ENCODE measurements at places on chromosomes 4 and X.

DNA sequence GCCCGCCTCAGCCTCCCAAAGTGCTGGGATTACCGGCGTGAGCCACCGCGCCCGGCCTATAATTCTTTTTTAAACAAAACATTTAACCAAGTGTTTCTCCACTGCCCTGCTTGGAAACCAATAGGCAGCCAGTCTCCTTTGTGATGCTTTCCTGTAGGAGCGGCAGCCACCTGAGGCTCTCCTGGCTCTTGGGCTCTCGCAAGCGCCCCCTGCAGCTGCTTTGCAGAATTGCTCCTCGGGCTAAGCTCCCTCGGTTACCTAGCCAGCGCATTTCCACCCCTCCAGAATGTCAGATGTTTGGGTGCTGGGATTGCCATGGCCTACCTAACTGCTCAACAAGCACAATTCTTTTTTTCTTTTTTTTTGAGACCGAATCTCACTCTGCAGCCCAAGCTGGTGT is 7.7 kb downstream of the S100P start:
- DNase-seq = no peak

DNA sequence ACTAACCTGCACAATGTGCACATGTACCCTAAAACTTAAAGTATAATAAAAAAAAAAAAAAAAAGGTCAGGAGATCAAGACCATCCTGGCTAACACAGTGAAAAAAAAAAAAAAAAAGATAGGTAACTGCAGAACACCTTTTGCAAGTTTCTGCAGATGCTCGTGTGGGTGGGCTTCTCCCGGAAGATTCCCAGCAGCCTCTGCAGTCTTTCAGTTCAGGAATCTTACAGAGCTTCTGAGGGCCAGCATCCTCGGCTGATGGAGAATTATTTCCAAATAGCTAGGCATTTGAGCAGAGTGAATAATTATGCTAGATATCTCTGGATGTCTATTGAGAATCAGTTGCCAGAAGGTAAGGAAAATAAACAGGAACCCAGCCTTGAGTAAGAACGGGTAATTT is 300.7 kb downstream of the DCTD start:
- DNase-seq = no peak

DNA sequence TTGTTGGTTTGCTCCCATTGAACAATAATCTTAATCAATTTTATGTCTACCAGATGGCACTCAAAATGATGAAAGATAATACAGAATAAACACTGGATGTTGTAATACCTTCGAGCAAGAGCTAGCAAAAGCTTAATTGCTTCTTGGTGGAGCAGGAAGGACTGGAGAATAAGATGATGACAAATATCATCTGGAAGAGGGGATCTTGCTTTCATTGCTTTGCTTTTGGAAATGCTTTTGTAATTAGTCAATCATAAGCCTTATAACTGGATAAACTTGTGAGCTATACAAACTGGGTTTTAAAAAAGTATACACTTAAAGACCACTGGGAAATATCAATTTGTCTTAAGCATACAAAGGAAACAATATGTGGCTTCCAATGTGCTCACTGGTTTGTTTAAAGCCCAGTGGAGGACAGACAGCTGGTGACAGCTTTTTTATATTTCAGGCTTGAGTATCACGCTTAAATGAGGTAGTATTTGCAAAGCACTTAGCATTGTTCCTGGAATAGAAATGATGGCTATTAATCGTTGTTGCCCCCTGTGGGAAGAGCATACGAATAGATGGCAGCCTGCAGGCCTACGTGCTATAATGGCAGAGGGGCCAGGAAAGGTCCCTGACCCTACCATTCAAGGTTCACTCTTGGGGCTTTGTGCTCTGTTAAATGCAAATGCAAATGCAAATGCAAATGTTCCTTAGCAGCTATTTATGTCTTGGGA is 61.2 kb downstream of the TMEM150C start:
- DNase-seq = no peak

- no peak for DNase-seq
These were observed 151.6 kb downstream of the GRID2 start for GRCh38 chr4:92455329-92455839.

- peak; percentile 13 for DNase-seq
These were observed 646 bp downstream of the ABCB7 start for GRCh38 chrX:75155447-75155826.

GRCh38 chr4:78059524-78059889 is 2.4 kb downstream of the FRAS1 start:
- DNase-seq = peak; percentile 75

DNA sequence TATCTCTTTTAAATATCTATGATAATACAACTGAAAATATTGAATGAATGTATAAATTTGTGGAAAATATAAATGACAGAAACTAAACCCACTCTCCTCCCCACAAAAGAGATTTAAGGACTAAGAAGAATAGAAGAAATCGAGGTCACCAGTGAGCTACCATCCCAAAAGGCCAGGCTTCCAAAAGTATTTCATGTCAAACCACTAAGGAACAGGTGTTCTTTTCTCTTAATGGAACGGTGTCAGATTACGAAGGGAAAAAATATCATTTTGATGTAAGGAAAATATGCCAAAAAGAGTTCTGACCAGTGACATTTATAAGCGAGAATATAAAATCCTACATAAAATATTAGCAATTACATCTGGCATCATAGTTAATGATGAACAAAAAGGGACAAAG is 13.6 kb upstream of the TCEAL4 start:
- no peak for DNase-seq

DNA sequence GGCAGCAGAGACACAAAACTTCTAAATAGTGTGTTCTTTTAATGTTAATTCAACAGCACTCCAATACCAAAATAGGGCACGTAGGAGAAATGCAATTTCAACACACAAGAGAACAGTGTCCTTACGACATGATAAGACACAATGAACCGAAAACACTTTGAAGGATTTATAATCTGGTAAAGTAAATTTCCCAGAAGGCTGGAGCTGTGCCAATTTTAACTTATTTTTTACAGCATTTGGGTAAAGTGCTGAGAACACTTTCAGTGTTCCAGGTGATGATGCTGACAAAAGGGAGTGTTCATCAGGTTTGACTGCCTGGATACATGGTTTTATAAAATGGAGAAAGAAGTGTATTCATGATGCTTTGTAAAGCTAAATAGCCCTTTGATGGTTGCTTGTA is 76.5 kb downstream of the MAPK10 start:
- no peak for DNase-seq

DNA sequence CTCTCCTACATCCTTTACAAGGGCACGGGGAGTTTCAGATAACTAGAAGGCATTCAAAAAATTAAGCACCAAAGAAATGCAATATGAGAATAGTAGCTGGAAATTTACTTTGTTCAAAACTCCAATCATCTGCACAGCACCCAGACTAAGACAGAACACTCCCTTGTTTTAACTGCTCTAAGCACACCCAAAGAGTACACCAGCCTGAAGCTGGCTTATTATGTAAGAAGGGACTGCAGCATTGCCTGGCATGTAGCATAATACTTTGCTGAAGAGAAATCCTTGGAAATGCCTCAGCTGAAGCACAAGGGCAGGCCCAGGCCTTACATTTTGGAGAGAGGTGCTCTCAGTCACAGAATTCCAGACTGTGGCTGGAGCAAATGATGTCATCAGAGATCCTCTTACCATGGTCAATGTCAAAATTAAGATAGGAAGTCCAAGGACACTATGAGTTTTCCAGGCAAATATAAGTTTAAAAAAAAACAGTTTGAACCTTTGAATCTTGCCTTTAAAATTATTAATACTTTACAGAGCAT is 14.8 kb downstream of the ARHGEF6 start:
- no peak for DNase-seq

- DNase-seq = peak; percentile 12
These were observed 20.0 kb downstream of the HCCS start for GRCh38 chrX:11131146-11131545.

DNA sequence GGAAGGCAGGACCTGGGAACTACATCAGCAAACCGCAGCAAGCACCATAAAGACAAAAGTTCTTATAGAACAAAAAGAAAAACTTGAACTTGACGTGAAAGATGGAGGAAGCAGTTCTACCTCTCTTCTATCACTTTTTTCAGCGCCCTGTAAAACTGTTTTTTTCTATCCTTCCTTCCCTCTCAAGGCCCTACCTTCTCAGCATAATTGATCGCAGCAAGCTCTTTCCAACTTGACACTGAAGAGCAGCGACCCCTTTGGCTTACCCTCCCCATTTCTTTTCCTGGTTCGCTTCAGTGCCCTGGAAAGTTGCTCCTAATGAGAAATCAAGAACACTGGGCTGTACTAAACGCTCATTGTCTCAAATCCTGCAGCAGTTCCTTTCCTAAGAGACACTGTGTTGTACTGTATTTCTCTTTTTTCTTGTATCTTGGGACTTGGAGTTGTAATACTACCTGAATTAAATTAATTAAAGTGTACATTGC is 150.6 kb upstream of the SLC4A4 start:
- no peak for DNase-seq

DNA sequence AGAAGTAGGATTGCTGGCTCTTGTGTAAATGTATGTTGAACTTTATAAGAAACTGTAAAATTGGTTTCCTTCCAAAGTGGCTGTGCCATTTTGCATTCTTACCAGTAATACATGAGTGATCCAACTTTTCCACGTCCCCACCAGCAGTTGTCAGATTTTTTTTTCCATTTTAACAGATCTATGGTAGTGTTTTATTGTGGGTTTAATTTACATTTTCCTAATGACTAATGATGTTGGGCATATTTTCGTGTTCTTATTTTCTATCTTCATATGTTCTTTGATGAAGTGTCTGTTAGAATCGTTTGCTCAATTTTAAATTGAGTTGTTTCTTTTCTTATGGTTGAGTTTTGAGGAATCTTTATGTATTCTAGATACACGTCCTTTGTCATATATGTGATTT is 56.2 kb downstream of the PHEX start:
- no peak for DNase-seq

GRCh38 chr4:179307297-179308136 is 1865.3 kb upstream of the AGA start:
- peak; percentile 44 for DNase-seq

DNA sequence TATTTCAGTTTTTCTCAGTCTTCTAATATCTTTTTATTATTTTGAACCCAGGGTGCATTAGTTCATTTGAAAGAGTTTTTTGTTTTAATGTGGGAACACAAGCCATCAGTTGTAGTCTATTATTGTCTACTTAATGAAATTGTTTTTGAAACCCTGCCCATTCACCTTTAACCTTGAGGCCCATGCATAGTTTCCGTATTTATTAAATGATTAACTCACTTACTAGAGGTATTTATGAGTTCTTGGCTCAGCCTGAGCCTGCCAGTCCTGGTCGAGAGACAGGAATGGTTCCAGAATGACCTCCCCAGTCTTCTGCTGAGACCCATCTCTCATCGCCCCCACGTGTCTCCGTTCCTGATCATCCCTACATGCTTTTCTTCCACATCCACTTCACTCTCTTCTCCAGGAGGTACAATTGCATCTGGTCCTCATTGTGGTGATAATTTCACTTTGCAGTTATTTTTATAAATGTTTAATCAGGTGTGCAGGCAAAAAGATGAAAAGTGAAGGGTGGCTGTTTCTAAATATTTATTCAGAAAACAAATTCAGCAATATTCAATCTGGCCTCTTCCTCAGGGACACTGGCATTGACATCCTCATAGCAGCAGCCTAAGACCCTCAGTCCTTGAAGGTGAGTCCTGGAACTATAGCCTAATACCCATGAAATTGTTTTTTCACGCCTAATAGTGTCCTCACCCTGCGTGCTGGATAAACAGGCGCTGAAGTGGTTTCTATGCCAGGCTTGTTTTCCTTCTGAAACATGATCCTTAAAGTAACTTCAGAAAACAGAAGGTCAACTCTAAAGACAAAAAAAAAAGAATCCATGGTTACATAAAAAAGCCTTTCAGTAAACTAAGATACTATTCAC is 112.8 kb downstream of the KDR start:
- peak; percentile 66 for DNase-seq

DNA sequence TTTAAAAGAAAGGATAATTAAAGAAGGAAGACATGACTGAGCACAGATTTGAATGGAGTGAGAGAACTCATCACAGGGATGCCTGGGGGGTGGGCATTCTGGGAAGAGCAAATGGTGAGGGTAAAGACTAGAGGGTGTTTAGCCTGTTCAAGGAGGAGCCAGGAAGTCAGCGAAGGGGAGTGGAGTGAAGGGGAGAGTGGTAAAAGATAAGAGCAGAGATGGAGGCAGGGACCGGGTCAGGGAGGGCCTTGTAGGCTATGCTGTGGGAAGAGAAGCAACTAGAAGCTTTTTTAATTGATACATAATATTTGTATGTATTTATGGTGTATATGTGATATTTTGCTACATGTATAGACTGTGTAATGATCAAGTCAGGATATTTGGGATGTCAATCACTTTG is 2.2 kb upstream of the VGLL1 start:
- no peak for DNase-seq

DNA sequence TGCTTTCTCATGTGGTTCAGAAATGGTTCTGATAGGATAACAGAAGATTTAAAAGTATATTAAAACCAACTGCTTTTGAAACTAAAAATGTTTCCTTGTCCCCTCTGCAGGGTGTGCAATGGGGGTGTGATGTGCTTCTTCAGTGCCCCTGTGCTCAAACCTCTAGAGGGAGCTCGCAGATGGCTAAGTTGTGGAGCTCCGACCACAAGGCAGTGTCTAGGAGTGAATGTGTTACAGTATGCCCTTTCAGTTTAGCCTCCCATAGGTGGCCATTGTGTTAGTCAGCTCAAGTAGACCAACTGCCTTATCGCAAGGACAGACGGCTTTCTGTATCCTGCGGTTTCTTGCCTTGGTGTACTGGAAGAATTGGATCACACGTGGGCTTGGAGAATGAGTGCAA is 130.5 kb downstream of the TENT5D start:
- DNase-seq = no peak

All from dermis blood vessel endothelial cell (primary cell).